T-helper 2 cell treated with Interferon-gamma antibody and Interleukin-4, amounts not matched to agents 5 μg/mL and 100 μg/mL, for 36 hours (primary cell): ENCODE measurements at places on chromosomes 7 and 10.

- peaks cover 20% of the 10 kb centered on the region for H3K4me1 ChIP-seq
- H3K4me3 ChIP-seq = no peak overlapping the region
- H3K27ac ChIP-seq = no peak overlapping the region
- peaks cover 10% of the 10 kb centered on the region for H3K27me3 ChIP-seq
- peaks cover 7% of the 10 kb centered on the region for H3K36me3 ChIP-seq
Observed at GRCh38 chr10:43785252-43785651, 136.6 kb upstream of the ZNF32 start.

DNA sequence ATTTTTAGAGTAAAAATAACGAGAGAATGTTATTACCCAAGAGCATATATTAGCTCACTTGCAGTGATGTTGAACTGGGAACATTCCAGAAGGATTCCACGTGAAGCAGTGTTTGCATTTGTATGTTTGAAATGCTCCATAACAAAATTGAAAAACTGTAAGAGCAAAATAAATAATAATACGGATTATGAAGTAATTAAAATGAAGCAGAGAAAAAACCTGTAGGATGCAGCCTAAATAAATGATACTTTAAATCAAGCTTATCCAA lies 203.3 kb downstream of the BAMBI start:
- no peaks in the 10 kb centered on the region for H3K4me1 ChIP-seq
- H3K36me3 ChIP-seq = no peaks in the 10 kb centered on the region
- no peak overlapping the region for H3K27ac ChIP-seq
- H3K27me3 ChIP-seq = no peaks in the 10 kb centered on the region

- no peaks in the 10 kb centered on the region for H3K4me1 ChIP-seq
- H3K4me3 ChIP-seq = no peak overlapping the region
- H3K27ac ChIP-seq = no peak overlapping the region
- no peak for DNase-seq
Observed at GRCh38 chr10:33832124-33832787, 497.8 kb upstream of the NRP1 start.

DNA sequence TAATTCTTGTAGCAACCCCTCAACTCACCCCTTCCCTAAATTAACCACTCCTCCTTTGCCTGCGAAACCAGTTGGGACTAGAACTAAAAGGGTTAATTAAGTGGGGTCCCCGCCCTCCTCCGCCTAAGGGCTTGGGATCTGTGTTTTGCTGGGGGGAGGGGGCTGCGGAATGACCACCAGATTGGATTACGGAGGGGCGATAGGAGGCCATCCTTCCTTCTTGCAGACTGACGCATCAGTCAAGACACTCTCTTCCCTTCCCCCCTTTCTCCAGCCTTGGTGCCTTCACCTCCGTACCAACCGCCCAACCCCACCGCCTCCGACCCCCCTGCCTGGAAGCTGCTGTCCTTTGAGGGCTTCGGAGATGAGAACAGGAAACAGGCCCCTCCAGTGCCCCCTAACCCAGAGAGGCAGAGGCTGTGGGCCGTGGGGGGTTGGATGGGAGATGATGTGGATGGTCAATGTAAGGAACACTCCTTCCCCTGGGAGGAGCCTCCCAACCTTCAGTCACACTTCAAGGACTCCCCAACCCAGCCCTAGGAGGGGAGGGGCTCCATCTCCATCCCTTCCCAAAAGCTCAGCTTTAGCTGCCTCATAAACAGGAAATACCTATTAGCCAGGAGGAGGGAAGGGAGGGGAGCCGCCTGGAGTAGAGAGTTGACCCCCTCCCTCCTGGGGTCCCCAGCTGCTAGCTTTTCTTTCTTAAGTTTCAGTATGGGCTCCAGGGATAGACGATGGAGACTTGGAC lies 997 bp upstream of the LDB1 start:
- no peak for DNase-seq
- H3K27ac ChIP-seq = peak overlapping the region; percentile 84
- no peaks in the 10 kb centered on the region for H3K27me3 ChIP-seq
- peaks cover 1% of the 10 kb centered on the region for H3K36me3 ChIP-seq
- peaks cover 39% of the 10 kb centered on the region for H3K4me1 ChIP-seq
- peak overlapping the region; percentile 88 for H3K4me3 ChIP-seq

DNA sequence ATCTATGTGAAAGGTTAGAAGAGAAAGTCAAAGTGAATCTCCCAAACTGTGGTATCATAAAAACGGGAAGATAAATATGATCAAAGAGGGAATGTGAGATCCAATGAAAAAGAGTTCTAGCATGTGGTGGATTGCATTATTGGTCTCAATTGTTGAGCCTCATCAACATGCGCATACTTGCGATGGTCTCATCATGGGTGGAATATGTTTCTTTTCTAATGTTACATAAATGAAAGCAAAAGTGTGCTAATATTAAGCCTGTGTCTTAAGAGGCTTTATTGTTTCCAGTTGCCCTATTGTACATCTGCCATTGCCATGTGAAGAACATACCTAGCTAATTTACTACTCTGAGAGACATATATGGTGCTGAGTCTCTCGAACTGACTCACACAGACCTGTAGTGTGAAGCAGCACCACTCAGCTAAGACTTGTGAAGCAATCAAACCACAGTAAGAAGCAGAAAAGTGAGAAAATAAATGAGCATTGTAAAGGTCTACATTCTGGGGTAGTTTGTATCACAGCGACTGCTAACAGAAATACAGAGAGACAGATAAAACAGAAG lies 645.5 kb upstream of the PCDH15 start:
- no peak for DNase-seq
- no peak overlapping the region for H3K4me3 ChIP-seq
- no peak overlapping the region for H3K27ac ChIP-seq
- no peaks in the 10 kb centered on the region for H3K36me3 ChIP-seq
- no peaks in the 10 kb centered on the region for H3K27me3 ChIP-seq

GRCh38 chr7:150800581-150801241 lies at the start of gene TMEM176A:
TMEM176A (plus strand) TSS chr7:150800769; CDS start chr7:150801551, 782 bp downstream.
- peaks cover 2% of the 10 kb centered on the region for H3K36me3 ChIP-seq
- peak within 1 kb of the TSS; percentile 44 for H3K4me3 ChIP-seq
- no peak for DNase-seq
- peaks cover 55% of the 10 kb centered on the region for H3K27me3 ChIP-seq
- H3K4me1 ChIP-seq = no peaks in the 10 kb centered on the region

DNA sequence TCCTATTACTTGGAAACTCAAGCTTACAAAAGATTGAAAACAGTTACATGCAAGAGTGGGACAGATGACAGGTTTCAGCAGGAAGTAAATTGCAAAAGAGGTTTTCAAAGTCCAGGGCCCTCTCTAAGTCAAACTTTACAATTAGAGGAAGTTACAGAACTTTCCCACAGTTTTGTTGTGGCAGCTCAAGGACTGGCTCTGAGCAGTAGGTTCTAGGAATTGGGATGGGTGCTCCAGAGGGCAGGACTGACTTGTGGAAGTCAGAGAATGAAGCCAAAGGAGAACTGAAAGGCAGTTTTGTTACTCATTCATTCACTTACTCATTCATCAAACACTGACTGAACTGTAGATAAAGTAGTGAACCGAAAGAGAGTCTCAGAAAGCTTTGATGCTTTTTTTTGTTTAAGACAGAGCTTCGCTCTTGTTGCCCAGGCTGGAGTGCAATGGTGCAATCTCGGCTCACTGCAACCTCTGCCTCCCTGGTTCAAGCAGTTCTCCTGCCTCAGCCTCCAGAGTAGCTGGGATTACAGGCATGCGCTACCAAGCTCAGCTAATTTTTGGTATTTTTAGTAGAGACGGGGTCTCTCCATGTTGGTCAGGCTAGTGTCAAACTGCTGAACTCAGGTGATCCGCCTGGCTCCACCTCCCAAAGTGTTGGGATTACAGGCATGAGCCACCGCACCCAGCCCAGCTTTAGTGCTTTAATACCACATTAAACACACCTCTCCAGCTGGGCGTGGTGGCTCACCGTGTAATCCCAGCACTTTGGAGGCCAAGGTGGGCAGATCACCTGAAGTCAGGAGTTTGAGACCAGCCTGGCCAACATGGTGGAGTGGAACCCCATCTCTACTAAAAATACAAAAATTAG lies 66.8 kb upstream of the CCNJ start:
- DNase-seq = no peak
- peaks cover 2% of the 10 kb centered on the region for H3K27me3 ChIP-seq
- peaks cover 4% of the 10 kb centered on the region for H3K36me3 ChIP-seq
- peaks cover 11% of the 10 kb centered on the region for H3K4me1 ChIP-seq

DNA sequence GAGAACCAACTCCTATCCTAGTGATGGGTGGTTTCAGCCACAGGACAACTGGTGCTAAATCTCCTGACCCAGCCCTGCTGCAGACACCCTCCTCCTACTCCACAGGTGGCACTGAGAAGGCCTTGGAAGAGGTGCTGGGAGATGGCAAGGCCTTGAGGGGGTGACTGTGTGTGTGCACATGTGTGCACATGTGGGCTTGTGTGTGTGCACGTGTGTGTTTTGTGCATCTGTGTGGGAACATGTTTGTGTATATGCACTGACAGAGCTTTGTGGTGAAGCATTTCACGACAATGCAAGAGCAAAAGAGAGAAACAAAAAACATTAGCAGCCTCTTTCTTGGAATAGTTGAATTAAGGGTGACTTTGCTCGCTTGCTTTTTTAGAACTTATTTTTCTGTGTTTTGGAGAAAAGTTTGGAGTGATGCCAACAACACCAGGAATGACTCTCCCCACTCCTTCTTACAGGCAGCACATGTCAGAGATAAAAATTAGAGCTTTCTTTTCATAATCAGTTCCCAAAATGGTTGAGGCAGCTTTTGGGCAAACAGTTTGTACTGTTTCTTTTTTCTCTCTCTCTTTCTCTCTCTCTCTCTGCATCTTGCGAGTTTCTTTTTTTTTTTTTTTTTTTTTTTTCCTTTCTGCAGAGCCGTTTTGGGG lies 69.5 kb downstream of the SEC61G start:
- H3K4me3 ChIP-seq = no peak overlapping the region
- no peaks in the 10 kb centered on the region for H3K27me3 ChIP-seq
- H3K27ac ChIP-seq = no peak overlapping the region
- no peak for DNase-seq
- no peaks in the 10 kb centered on the region for H3K36me3 ChIP-seq
- no peaks in the 10 kb centered on the region for H3K4me1 ChIP-seq

DNA sequence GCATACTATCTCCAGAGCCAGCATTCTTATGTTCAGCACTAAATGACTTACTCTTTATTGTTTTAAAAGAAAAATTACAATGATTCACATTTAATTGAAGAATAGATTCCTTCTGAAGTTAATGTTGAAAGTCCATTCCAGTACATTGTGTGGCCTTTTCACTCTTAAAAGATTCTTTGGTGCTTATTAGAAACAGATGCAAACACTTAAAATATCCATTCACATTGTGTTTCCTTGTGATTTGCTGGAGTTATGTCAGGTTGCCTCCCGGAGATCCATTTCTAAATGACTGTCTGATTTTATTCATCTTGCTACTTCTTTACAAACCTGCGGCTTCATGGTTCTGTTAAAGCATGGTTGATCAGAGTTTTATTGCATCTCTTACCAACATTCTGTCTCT lies 152.8 kb downstream of the FOXP2 start:
- no peaks in the 10 kb centered on the region for H3K36me3 ChIP-seq
- no peak for DNase-seq
- no peak overlapping the region for H3K4me3 ChIP-seq
- H3K4me1 ChIP-seq = no peaks in the 10 kb centered on the region
- no peaks in the 10 kb centered on the region for H3K27me3 ChIP-seq

DNA sequence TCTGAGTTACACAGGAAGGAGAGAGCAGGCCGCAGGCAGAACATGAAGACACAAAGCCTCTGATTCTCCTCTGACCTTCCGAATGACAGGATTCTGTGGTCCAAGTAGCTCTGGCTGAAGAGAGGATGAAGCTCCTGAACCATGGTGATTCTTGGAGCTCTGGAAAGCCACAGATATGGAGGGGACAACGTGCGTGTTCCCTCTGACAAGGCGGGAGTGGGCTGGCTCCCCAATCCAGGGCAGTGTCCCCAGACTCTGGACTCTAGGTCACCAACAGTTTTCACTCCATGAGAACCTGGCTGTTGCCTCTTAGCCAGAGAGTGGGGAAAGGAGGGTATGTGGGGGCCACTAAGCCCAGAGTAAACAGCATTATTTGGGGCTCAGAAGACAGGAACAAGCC lies 7.4 kb upstream of the TRPV6 start:
- no peak for DNase-seq
- peaks cover 8% of the 10 kb centered on the region for H3K27me3 ChIP-seq
- no peaks in the 10 kb centered on the region for H3K36me3 ChIP-seq
- H3K27ac ChIP-seq = no peak overlapping the region
- no peaks in the 10 kb centered on the region for H3K4me1 ChIP-seq
- H3K4me3 ChIP-seq = no peak overlapping the region

DNA sequence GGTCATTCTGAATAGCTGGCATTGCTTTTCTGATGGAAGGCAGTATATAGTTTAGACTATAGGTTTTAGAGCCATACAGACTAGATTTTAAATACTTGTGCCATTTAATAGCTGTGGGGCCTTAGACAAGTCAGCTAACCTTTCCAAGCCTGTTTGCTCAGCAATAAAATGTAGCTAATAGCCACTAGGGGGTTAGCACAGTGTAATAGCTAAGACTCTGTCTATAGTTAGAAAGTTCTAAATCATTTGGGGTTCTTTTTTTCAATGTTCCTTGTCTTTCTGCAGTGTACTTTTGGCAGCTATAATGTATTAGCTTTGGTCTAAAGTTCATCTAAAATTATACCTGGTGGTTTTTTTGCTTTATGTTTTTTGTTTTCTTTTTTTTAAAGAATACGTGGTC lies 7.5 kb upstream of the KIFBP start:
- H3K36me3 ChIP-seq = peaks cover 58% of the 10 kb centered on the region
- no peak overlapping the region for H3K27ac ChIP-seq
- H3K4me3 ChIP-seq = no peak overlapping the region

- H3K4me1 ChIP-seq = no peaks in the 10 kb centered on the region
- H3K36me3 ChIP-seq = no peaks in the 10 kb centered on the region
- DNase-seq = no peak
- H3K27me3 ChIP-seq = no peaks in the 10 kb centered on the region
Observed at GRCh38 chr7:154859747-154860620, 142.9 kb downstream of the PAXIP1 start.

GRCh38 chr7:17598846-17599245 lies 300.4 kb downstream of the AHR start:
- H3K27me3 ChIP-seq = no peaks in the 10 kb centered on the region
- no peak overlapping the region for H3K4me3 ChIP-seq
- no peaks in the 10 kb centered on the region for H3K4me1 ChIP-seq
- no peak overlapping the region for H3K27ac ChIP-seq

- H3K27ac ChIP-seq = peak within 1 kb of the TSS; percentile 99
- peaks cover 19% of the 10 kb centered on the region for H3K36me3 ChIP-seq
- peaks cover 51% of the 10 kb centered on the region for H3K4me1 ChIP-seq
- H3K27me3 ChIP-seq = no peaks in the 10 kb centered on the region
- DNase-seq = peak; percentile 86
Observed at GRCh38 chr10:69087590-69088470, at the start of gene SRGN. SRGN (plus strand) TSS chr10:69088103; CDS start chr10:69088158, 55 bp downstream.

GRCh38 chr7:44228571-44229350 lies 28.0 kb downstream of the YKT6 start:
- H3K27me3 ChIP-seq = no peaks in the 10 kb centered on the region
- H3K36me3 ChIP-seq = no peaks in the 10 kb centered on the region
- H3K4me1 ChIP-seq = no peaks in the 10 kb centered on the region
- no peak overlapping the region for H3K27ac ChIP-seq
- H3K4me3 ChIP-seq = no peak overlapping the region
- DNase-seq = no peak

GRCh38 chr7:44750921-44751571 lies 2.4 kb downstream of the ZMIZ2 start:
- peak overlapping the region; percentile 87 for H3K27ac ChIP-seq
- peaks cover 35% of the 10 kb centered on the region for H3K4me1 ChIP-seq
- H3K27me3 ChIP-seq = no peaks in the 10 kb centered on the region
- DNase-seq = peak; percentile 68
- peak overlapping the region; percentile 84 for H3K4me3 ChIP-seq
